ENCODE measurements at places on chromosomes 5 and 9.

- no peak for DNase-seq
Observed at GRCh38 chr9:4214486-4214885, 85.4 kb downstream of the GLIS3 start.

- DNase-seq, result no peak
Observed at GRCh38 chr9:13088720-13089427, 190.6 kb downstream of the MPDZ start.

- DNase-seq, result no peak
Observed at GRCh38 chr5:3107156-3107611, 355.7 kb upstream of the IRX2 start.

DNA sequence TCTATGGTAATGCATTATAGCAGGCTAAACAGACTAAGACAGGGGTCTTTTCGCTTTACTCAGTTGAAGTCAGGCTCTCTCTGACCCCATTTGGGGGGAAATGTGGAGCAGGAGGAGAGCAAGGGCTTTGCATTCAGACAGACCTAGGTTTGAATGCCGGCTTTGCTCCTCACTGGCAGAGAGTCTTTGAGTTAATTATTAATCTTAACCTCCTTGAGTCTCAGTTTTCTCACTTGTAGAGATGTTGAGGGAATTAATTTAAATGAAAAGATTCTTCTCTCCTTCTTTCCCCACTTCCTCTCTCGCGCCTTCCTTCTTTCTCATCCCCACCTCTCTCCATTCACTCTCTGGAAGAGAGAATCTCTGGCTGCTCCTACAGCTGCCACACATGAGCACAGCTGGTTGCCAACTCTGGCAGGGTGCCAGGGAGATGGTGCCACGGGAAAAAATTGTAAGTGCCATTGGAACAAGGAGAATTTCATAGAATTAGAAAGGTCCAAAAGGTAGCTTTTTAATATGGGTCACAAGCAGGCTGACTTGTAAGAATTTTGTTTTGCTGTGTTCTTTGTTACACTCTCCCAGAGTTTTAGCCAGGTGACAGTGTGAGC is 25.2 kb upstream of the GLRA1 start:
- no peak for DNase-seq

GRCh38 chr5:139723986-139724587 is 71.5 kb upstream of the PSD2 start:
- no peak for DNase-seq
